ENCODE measurements at places on chromosomes 1 and 21.

DNA sequence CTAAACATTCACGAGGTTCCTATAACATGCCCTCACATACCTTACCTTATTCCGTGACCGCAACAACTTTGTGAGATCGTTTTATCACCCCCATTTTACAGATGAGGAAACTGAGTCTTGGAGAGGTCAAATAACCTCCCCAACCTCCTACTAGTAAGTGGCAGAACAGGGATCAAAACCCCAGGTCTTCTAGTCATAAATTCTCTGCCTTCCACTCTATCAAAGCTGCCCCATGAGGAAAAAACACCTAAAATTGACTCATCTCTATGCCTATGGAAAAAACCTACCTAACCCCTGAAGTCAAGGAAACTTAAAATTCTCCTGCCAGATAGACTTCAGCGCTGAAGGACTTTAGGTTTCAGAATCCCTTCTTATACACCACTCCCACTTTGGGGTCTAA, 69.5 kb upstream of the ERRFI1 start:
- no peak for DNase-seq

- no peak for DNase-seq
These were observed 10.7 kb downstream of the SNX7 start for GRCh38 chr1:98672189-98672588.

DNA sequence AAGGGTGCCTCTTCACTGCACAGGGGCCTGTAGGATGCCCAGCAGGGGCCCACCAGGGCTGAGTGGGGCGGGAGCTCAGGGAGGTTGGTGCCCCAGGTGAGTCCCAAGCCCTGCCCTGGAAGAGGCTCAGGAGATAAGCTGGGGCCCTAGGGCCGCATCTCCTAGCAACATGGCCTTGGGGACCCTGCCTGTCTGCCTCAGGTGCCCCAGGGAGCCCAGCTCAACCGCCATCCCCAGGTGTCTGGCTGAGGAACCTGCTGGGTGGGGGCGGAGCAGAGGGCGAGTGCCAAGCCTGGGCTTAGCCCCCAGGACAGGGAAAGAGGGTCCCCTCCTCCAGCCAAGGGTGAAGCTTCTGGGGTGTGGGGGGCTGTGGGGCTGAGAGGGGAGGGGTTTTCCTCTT, 54.8 kb downstream of the FOXO6 start:
- DNase-seq = no peak

DNA sequence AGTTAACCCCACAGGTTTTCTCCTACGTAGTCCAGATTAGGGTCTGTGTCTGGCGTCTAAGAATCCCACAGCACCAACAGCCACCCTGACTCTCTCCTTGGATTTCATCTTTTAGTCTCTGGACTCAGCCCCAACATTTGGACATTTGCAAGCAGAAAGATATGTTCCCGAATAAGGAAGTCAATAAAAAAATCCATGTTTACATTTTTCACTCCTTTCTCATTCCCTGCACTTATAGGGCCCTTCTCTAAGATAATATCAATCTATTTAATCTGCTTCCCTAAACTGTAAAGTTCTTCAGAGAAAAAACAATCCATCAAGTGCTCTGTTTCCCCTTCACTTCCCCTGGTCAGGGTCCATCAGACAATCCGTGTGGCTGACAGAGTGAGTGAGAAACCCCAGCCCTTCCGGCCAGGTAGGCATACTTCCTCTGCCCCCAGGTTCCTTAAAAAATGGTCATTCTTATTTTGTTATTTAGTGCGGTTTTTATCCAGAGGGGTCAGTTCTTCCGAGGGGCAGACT, 105.9 kb upstream of the CDC42BPA start:
- DNase-seq = no peak
